Spleen (tissue), 13 donors: ENCODE measurements at places on chromosomes 11 and 22. TPM values are rescaled to one million over a fixed set of nuclear protein-coding genes. Genes with fewer than 3 reads are reported as not detected.

GRCh38 chr11:46346886-46347636 is at the start of gene DGKZ:
Gene DGKZ, plus strand, starts transcription at chr11:46347463. Its CDS starts 197 bp downstream, at chr11:46347660.
- peak; percentile 99 for DNase-seq

The MAJIN gene
- polyA plus RNA-seq, result 1.5 TPM

DNA sequence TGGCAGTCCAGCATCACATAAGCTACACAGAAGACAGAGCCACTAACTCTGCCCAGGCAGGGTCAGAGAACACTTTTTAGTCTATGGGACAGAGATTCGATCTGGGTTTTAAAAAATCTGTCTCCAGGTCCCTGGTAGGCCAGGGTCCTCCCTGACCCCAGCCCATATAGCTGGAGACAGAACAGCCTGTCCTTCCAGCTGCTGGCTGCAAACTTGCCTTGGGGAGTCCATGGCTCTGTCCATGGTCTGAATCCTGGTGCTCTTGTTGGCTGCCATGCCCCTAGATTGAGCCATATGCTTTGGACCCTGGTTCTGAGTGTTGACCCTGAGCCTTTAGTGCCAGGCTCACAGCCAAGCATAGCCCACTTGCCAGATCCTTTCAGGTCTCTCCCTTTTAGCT is 13.3 kb upstream of the LIPT2 start:
- no peak for DNase-seq

The ELFN2 gene
- polyA plus RNA-seq, result 0.02 TPM

GRCh38 chr11:61378713-61379313 is 13.6 kb upstream of the TMEM216 start:
- no peak for DNase-seq

DNA sequence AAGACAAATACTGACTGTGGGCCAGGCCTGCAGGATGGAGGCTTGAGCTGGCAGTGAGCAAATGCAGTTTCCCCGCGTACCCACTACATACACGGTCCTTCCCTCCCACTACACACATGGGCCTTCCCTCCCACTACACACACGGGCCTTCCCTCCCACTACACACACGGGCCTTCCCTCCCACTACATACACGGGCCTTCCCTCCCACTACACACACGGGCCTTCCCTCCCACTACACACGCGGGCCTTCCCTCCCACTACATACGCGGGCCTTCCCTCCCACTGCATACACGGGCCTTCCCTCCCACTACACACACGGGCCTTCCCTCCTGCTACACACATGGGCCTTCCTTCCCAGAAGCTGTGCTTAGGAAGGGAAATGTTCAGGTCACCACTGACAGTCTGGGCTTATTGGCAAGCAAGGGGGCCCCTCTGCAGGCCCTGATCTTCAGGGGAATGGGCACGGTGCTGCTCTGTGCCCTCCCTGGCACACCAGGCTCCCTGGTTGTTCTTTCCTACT is 10.8 kb downstream of the DNAL4 start:
- no peak for DNase-seq

DNA sequence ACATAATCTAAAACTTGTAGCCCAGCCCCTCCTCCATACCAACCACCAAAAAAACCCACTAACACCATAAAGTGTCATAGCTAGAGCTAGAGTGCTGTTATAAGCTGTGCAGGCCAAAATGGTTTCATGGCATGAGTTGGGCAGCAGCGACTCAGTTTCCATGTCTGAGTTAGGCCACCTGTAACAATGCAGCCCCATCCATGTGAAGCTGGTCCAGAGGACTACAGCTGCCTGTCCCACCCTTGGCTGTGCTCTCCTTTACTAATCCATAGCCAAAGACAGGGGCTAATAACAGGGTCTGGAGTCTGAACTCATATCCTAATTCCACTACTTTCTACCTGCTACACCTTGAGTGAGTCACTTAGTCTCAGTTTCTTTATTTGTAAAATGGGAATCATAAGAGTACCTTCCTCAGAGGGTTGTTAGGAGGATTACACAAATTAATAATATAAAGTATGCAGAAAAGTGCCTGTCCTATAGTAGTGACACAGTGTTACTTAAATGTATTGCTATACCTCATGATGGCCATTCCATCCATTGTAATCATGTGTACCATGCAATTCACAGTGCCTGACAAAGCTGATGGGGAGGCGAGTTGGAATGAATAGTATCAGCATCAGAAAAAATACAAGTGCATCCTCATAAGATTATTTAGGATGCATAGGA is 20.6 kb downstream of the KCNQ1OT1 start:
- no peak for DNase-seq

GRCh38 chr11:33829430-33830141 is 55.3 kb upstream of the FBXO3 start:
- no peak for DNase-seq

The MORC2 gene
- polyA plus RNA-seq, result 19.2 TPM

The LMNTD2 gene
- 5.1 TPM for polyA plus RNA-seq

The RIN1 gene
- polyA plus RNA-seq, result 7.0 TPM

- DNase-seq, result no peak
These were observed 357.8 kb upstream of the LARGE1 start for GRCh38 chr22:34278121-34278520.

GRCh38 chr11:111185266-111185665 is 60.3 kb upstream of the POU2AF2 start:
- no peak for DNase-seq

The MIAT gene
- polyA plus RNA-seq, result 0.77 TPM

DNA sequence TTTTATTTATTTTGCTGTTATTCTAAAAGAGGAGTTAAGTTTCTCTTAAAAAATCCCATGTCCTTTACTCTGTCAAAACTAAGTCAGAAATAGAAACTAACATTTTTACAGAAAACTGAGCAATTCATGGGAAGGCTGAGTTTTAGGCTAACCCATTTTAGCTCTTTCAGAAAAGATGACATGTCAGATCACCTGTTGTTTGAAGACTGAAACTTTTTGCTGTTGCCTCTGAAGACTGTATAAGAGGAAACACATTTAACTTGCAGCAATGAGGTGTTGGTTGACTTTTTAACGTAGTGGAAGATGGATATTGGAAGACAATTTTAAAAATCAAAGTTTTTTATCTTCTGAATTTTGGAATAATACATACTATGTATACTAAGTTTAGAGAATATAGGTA is 115.4 kb downstream of the METTL15 start:
- no peak for DNase-seq

DNA sequence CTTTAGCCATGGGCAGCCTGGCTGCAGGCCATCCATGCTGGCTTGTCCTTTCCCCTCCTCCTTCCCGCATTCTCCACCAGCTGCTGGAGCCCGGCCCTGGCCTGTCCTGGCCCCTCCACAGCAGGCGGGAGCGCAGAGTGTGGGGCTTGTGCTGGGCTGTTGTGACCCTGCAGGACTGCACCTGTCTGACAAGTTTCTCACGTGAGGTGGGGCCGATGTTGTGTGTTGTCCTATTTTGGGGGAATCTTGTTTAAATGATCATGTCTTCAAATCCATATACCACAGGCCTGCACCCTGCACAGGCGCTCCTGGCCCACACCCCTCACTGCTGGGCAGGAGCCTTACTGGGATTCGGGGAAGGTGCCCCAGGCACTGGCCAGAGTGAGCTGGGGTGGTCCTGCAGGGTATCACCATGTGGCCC is 30.4 kb downstream of the TBC1D22A start:
- peak; percentile 72 for DNase-seq

The TYR gene
- not detected for polyA plus RNA-seq

DNA sequence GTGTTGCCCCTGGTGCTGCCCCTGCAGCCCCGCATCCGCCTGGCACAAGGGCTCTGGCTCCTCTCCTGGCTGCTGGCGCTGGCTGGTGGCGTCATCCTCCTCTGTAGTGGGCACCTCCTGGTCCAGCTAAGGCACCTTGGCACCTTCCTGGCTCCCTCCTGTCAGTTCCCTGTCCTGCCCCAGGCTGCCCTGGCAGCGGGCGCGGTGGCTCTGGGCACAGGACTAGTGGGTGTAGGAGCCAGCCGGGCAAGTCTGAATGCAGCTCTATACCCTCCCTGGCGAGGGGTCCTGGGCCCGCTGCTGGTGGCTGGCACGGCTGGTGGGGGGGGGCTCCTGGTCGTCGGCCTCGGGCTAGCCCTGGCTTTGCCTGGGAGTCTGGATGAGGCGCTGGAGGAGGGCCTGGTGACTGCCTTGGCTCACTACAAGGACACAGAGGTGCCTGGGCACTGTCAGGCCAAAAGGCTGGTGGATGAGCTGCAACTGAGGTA is 278 bp downstream of the ROM1 start:
- no peak for DNase-seq

GRCh38 chr11:102114032-102114431 is 3.8 kb downstream of the YAP1 start:
- no peak for DNase-seq

- no peak for DNase-seq
These were observed 923.3 kb downstream of the KCNA4 start for GRCh38 chr11:29093416-29094120.

The PHETA2 gene
- polyA plus RNA-seq, result 4.3 TPM

DNA sequence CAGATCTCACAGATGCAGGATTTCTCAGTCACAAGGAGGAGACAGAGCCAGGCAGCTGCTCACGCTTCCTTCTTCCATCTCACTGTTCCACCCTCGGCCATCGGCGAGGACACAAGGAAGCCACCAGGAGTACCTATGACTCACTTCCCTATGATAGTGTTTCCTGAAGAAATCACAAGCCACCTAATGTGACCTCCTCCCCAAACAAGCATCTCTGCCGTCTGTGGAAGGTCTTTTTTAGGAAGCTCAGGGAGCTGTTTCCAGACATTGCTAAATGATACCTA is 672.7 kb downstream of the TBC1D22A start:
- DNase-seq, result no peak

- no peak for DNase-seq
These were observed 103.1 kb downstream of the TEAD1 start for GRCh38 chr11:12777208-12777874.
